ENCODE measurements at places on chromosomes 4 and X.

DNA sequence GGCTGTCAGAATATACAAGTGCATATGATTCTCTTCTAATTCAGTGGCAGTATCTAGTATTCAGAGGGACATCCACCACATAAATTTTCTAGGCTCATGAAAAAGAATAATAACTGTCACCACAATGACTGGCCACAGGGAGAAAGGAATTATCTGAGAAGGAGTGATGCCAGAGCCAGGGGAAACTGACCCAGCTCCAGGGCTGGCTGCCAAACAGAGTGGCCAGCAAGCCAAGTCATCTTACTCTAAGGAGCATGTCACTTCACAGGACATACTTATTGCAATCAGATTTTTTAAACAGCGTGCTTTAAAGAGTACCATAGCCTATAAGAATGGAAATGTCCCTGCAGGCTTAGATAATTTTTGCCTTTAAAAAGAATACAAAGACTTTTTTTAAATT lies 5.8 kb upstream of the SEPTIN11 start:
- no peaks in the 10 kb centered on the region for H3K27me3 ChIP-seq
- peaks cover 13% of the 10 kb centered on the region for H3K4me1 ChIP-seq
- H3K36me3 ChIP-seq, result no peaks in the 10 kb centered on the region
- H3K4me3 ChIP-seq, result no peak overlapping the region

DNA sequence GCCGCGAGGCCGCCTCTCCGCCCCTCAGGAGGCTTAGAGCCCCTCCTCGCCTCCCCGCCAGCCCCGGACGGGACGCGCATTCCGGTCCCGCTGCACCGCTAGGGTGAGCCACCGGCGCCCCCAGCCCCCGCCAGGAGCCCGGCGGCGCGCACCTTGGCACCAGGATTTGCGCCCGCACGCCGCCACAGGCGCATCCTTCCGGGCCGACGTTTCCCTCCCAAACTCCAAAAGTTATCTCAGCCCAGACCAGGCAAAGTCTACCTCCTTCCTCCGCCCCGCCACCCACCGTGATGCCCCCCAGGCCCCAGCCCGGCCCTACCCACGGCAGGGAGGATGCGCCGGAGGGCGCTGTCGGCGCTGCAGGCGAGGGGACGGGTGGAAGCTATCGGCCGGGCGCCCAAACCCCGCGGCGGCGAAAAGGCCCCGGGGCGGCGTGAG lies 538 bp downstream of the SCML2 start:
- peaks cover 4% of the 10 kb centered on the region for H3K4me1 ChIP-seq
- H3K27ac ChIP-seq, result no peak overlapping the region
- no peaks in the 10 kb centered on the region for H3K27me3 ChIP-seq
- no peak for DNase-seq
- no peaks in the 10 kb centered on the region for H3K36me3 ChIP-seq

GRCh38 chr4:36192922-36193321 lies 51.4 kb downstream of the ARAP2 start:
- no peaks in the 10 kb centered on the region for H3K27me3 ChIP-seq
- H3K36me3 ChIP-seq, result peaks cover 8% of the 10 kb centered on the region
- no peak for DNase-seq
- no peak overlapping the region for H3K27ac ChIP-seq
- H3K4me3 ChIP-seq, result no peak overlapping the region

DNA sequence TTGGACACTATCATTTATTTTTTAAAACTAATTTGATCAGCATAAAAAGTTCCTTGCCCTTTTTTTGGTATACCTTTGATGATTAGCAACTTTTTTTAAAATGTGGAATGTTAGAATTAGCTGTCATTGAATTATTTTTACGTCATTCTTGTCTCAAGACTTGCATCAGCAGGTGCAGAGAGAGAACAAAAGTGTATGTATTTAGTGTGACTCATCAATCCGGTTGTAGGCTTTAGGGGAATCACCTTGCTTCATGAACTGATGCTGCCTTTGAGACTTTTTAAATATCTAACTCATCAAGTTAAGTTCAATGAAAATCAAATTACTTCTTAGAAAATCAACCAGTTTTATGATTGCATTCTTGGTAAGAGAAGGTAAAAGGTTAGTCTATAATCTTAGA lies 125.1 kb downstream of the ARX start:
- no peak overlapping the region for H3K27ac ChIP-seq
- no peak for DNase-seq
- H3K4me1 ChIP-seq, result no peaks in the 10 kb centered on the region
- H3K4me3 ChIP-seq, result no peak overlapping the region

DNA sequence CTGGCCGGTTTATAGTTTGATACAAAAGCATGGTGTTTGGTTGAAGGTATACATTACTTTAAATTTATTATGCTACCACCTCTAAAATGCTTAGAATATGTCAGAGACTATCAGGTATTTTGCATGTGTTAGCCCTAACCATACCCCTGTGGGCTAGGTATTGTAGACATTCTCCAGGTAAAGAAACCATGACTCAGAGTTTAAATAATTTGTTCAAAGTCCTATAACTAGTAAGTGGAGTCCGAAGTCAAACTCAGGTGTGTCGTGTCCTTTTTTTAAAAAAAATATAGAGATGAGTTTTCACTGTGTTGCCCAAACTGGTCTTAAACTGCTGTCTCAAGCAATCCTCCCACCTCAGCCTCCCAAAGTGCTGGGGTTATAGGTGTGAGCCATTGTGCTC lies 12.4 kb downstream of the LAP3 start:
- no peak for DNase-seq
- H3K4me3 ChIP-seq, result no peak overlapping the region
- no peaks in the 10 kb centered on the region for H3K27me3 ChIP-seq
- peaks cover 80% of the 10 kb centered on the region for H3K36me3 ChIP-seq

- no peak for DNase-seq
- H3K4me1 ChIP-seq, result no peaks in the 10 kb centered on the region
- no peaks in the 10 kb centered on the region for H3K36me3 ChIP-seq
- no peak overlapping the region for H3K4me3 ChIP-seq
Observed at GRCh38 chr4:141759796-141760425, 123.5 kb downstream of the IL15 start.

All from suprapubic skin (tissue), 4 donors.